ENCODE measurements at places on chromosomes 2 and 18. TPM values are rescaled to one million over a fixed set of nuclear protein-coding genes. Genes with fewer than 3 reads are reported as not detected.

The MEP1B gene
- 0.54 TPM for total RNA-seq

The SAG gene
- total RNA-seq: not detected

The EMILIN2 gene
- 4.7 TPM for total RNA-seq

The SNTG2 gene
- total RNA-seq: 4.9 TPM

The SCN7A gene
- 4.9 TPM for total RNA-seq

The TET3 gene
- 22.0 TPM for total RNA-seq

The STAM2 gene
- total RNA-seq: 48.8 TPM

The CREB1 gene
- 99.1 TPM for total RNA-seq
